ENCODE measurements at places on chromosomes 3 and 15.

DNA sequence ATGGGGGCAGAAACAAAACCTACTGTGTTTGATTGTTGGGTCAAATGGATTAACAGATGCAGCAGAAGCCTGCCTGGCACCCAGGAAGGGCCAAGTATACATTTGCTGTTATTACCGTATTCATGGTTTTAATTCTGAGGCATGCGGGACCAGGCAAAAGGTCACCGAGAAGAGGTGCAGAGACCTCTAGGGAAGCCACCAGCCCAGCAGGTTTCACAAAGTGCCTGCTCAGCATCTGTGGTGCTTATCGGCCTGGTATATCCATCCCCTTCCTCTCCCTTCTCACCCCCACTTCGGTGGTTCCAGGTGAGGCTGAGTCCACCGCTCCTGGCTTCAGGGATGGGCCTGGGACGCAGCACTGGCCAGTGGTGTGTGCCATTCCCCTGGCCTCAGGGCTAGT lies 13.1 kb downstream of the TPRA1 start:
- H3K27ac ChIP-seq = no peak overlapping the region
- no peak for DNase-seq
- H3K36me3 ChIP-seq = peaks cover 3% of the 10 kb centered on the region
- no peak overlapping the region for H3K4me3 ChIP-seq
- H3K27me3 ChIP-seq = no peaks in the 10 kb centered on the region

GRCh38 chr15:36506733-36507356 lies 72.6 kb upstream of the CDIN1 start:
- H3K36me3 ChIP-seq = no peaks in the 10 kb centered on the region
- H3K27me3 ChIP-seq = no peaks in the 10 kb centered on the region
- DNase-seq = no peak
- no peak overlapping the region for H3K4me3 ChIP-seq
- no peak overlapping the region for H3K27ac ChIP-seq

DNA sequence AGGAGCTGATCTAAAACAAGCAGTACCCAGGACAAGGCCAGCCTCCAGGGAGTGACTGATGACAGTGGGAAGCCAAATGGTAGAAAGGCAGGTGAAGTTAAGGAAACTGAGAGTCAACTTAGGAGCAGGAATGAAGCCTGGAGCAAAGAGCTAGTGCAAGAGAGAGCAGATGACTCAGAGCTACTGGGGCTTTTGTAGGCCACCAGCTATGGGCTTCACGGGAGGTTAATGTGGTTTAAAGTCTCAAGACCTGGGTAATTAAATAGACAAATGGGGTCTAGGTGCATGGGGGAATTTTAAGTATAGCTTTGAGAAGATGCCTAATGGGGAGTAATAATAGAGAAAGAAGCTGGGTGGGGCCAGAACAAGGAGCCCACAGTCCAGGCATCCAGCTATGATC lies 3.1 kb downstream of the CD86 start:
- no peaks in the 10 kb centered on the region for H3K4me1 ChIP-seq
- H3K27ac ChIP-seq = no peak overlapping the region
- no peak overlapping the region for H3K4me3 ChIP-seq
- DNase-seq = no peak

GRCh38 chr3:120177151-120177550 lies 82.9 kb upstream of the GSK3B start:
- H3K27me3 ChIP-seq = no peaks in the 10 kb centered on the region
- no peaks in the 10 kb centered on the region for H3K36me3 ChIP-seq
- no peaks in the 10 kb centered on the region for H3K4me1 ChIP-seq
- DNase-seq = no peak

GRCh38 chr15:58546066-58546591 lies 114.3 kb downstream of the LIPC start:
- H3K27ac ChIP-seq = no peak overlapping the region
- H3K36me3 ChIP-seq = no peaks in the 10 kb centered on the region
- no peaks in the 10 kb centered on the region for H3K27me3 ChIP-seq

DNA sequence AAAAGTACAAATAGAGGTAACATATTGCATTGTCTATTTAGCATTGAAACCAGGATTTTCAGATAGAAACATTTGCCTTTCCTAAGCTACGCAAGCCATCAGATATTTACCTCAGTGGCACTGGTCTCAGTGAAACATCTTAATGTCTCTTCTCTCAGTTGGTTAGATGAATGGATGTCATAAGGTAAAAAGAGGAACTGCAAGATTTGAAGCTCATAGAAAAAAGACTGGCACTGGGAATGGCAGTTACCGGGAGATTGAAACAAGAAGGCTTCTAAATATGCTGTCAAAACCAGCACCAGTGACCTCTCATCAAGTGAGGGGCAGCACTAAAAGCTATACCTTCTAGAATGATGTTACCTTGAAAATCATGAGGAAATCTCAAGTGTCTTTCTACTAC lies 486.4 kb downstream of the FHIT start:
- DNase-seq = no peak
- no peaks in the 10 kb centered on the region for H3K4me1 ChIP-seq
